ENCODE measurements at places on chromosomes 3 and 15.

DNA sequence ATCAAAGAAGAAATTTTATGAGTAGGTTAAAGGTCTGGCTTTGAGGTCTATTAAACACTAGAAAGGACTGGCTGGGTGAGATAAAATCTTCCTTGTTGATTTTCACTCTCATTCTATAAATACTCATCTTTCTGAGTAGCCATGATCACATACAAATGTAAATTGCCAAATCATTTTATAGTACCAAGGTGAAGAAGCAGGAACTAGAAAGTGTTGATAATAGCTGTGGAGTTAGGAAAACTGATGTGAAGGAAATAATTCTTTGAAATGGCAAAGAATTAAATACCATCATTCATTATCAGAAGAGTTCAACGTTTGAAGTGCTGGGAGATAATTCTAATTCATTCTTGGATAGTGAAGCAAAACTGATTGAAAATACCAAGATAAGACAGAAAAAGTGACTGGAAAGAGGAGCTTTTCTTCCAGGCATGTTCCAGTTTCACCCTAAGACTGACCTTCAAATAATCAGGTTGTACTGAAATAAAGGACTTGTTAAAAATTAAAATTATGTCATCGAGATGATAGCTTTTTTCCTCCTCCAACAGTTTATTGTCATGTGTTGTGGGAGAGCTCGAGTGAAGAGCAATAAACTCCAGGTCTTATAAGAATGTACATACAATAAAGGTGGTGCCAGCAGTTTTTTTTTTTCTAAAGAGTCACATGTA lies 17.4 kb downstream of the THBS1 start:
- no peak for DNase-seq

GRCh38 chr15:99095626-99096025 lies 9.3 kb upstream of the SYNM start:
- DNase-seq = no peak

GRCh38 chr3:13564751-13565560 lies 16.0 kb downstream of the FBLN2 start:
- no peak for DNase-seq

- no peak for DNase-seq
Observed at GRCh38 chr3:105772635-105773034, 96.2 kb downstream of the CBLB start.

- no peak for DNase-seq
Observed at GRCh38 chr3:43455233-43455632, 166.6 kb downstream of the ANO10 start.

DNA sequence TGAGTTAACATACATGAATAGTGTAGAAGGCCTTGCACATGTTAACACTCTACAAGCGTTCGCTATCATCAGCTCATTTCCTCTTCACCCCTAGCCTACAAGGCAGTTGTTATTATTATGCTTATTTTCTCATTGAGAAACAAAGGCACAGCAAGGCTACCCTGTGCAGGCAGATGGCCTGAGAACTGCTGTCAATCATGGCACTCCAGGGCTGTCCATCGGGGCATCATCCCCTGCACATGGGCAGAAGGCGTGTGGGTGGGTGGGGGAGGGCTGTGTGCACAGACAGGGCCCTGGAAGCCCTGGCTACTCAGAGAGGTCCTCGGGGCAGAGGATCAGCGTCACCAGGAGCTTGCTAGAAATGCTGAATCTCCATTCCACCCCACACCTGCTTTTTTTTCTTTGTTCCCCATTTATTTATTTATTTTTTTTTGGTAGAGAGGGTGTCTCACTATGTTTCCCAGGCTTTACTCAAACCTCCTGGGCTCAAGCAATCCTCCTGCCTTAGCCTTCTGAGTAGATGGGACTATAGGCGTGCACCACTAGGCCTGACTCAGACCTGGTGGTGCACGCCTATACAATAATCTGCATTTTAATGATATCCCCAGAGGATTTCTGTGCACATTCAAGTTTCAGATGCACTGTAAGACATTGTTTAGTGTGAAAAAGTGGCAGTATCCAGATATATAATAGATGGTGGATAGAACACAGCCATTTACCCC lies 9.6 kb upstream of the ZXDC start:
- DNase-seq = no peak

GRCh38 chr3:196168808-196169391 lies 42.3 kb downstream of the ZDHHC19 start:
- no peak for DNase-seq

- no peak for DNase-seq
Observed at GRCh38 chr3:39148435-39149058, 4.8 kb downstream of the CSRNP1 start.

GRCh38 chr3:42970976-42971772 lies 7.9 kb upstream of the GASK1A start:
- DNase-seq = no peak

GRCh38 chr3:187403768-187404288 lies 35.6 kb downstream of the RTP4 start:
- DNase-seq = peak; percentile 96

GRCh38 chr3:192092388-192093005 lies 631.5 kb downstream of the PYDC2 start:
- no peak for DNase-seq

- DNase-seq = no peak
Observed at GRCh38 chr15:68550004-68550403, 28.8 kb upstream of the CORO2B start.

DNA sequence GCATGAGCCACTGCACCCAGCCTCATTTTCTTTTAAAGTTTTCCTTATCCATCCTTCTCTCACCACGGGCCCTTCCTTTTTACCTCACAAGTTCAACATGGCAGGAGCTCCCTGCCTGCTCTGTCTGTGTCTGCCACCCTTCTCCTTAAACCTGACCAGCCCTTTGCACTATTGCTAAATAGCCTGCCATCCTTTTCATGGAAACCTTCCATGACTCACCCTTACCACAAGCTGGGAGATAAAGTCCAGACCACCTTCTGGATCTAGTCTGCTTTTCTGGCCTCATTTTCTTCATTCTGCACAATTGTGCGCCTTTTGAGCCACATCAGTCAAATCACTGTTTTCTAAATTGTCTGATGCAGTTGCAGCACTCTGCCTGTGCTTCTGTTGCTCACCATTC lies 8.9 kb downstream of the PARP14 start:
- DNase-seq = no peak

DNA sequence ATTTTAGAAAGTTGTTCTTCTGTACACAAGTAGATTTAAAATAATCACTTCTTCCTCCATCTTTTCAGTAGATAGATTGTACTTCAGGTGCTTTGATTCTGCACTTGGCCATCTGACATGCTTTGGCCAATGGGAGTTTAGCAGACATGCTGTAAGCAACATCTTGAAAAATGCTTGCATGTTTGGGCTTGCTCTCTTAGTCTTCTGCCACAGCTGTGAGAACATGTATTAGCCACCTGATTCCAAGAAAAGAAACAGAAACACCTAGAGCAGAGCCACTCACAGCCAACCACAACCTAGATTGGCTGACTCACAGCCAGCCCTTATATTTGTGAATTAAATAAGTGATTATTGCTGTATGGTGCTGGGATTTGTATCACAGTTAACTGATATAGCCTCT lies 70.2 kb upstream of the GADL1 start:
- DNase-seq = no peak

- DNase-seq = no peak
Observed at GRCh38 chr3:188578576-188579363, 424.8 kb downstream of the LPP start.

GRCh38 chr3:196523841-196524240 lies 8.7 kb upstream of the SMCO1 start:
- no peak for DNase-seq

GRCh38 chr3:14343338-14344112 lies 58.9 kb upstream of the SLC6A6 start:
- no peak for DNase-seq

- DNase-seq = no peak
Observed at GRCh38 chr3:56133423-56133822, 334.8 kb downstream of the ERC2 start.

All from SK-MEL-5 (cell line).